Breast epithelium (tissue), 4 donors: ENCODE measurements at places on chromosomes 11 and 22. TPM values are rescaled to one million over a fixed set of nuclear protein-coding genes. Genes with fewer than 3 reads are reported as not detected.

The CFAP300 gene
- 8.3 TPM for total RNA-seq

The CCDC73 gene
- not detected for total RNA-seq

The RTCB gene
- 75.4 TPM for total RNA-seq

The MOV10L1 gene
- 0.44 TPM for total RNA-seq

The KLHL35 gene
- total RNA-seq, result 2.6 TPM

The GCAT gene
- total RNA-seq, result 17.3 TPM

The C22orf39 gene
- 111 TPM for total RNA-seq

The FOLR2 gene
- 5.2 TPM for total RNA-seq

The KCNJ5 gene
- total RNA-seq, result 0.98 TPM
